Astrocyte (in vitro differentiated cells and primary cell): ENCODE measurements at places on chromosomes 11 and 22. TPM values are rescaled to one million over a fixed set of nuclear protein-coding genes. Genes with fewer than 3 reads are reported as not detected.
A peak's percentile ranks its signal among the peaks of the same experiment; 100 is the strongest.

- no peaks in the 10 kb centered on the region for H3K36me3 ChIP-seq
- H3K4me1 ChIP-seq: no peaks in the 10 kb centered on the region
- H3K27ac ChIP-seq: no peak overlapping the region
- DNase-seq: no peak
- no peaks in the 10 kb centered on the region for H3K27me3 ChIP-seq
These were observed 19.5 kb upstream of the TPH1 start for GRCh38 chr11:18065572-18065971.

GRCh38 chr11:4090258-4090657, 4.3 kb upstream of the RRM1 start:
- H3K36me3 ChIP-seq: no peaks in the 10 kb centered on the region
- H3K27ac ChIP-seq: no peak overlapping the region
- no peak for DNase-seq
- H3K4me1 ChIP-seq: peaks cover 8% of the 10 kb centered on the region
- H3K27me3 ChIP-seq: no peaks in the 10 kb centered on the region
- H3K4me3 ChIP-seq: no peak overlapping the region

Gene MMP12
- total RNA-seq: not detected in 2 replicates

Gene SCGB1A1
- total RNA-seq: not detected in 2 replicates

Gene FBXO3
- 23.5 and 25.2 TPM in 2 replicates for total RNA-seq

DNA sequence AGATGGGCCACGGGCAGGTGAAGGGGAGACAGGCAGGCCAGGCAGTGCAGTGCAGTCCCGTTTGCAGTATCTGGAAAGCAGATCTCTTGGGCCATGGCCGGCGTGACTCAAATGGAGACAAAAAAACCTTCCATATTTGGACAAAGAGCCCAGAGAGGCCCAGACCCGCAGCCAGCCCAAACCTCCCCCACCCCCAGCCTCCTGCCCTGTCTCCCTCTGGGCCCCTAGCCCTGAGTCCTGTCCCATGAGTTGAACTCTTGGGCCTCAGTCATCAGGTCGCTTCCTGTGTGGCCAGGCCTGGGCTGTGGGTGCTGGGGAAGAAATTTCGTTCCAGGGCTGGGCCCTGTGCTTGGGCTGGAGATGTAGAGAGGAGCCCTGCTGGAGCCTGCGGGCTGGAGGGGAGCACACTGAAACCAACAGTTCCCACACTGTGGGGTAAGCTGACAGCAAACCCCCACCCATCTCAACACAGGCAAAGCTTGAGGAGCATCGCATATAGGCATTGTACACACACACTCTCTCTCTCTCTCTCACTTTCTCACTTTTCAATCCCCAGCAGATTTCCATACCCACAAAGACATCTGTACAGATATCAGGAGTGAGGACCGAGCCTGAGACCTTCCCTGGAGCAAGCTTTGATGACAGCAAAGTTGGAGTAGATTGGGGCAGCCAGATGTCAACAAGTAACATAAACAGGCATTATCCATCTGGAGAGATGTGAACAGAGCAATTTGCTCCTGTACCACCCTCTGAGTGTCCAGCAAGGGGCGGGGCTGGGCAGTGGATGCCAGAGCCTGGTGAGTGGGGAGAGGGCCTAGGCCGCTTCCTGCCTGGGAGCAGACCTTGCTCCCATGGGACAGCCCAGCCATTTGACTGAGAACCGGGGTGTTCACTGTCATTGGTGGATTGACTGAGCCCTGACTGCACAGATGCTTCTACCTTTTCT, 17.2 kb downstream of the ARHGEF17 start:
- no peak for DNase-seq
- peak overlapping the region; percentile 82 for H3K27ac ChIP-seq
- peaks cover 74% of the 10 kb centered on the region for H3K4me1 ChIP-seq

DNA sequence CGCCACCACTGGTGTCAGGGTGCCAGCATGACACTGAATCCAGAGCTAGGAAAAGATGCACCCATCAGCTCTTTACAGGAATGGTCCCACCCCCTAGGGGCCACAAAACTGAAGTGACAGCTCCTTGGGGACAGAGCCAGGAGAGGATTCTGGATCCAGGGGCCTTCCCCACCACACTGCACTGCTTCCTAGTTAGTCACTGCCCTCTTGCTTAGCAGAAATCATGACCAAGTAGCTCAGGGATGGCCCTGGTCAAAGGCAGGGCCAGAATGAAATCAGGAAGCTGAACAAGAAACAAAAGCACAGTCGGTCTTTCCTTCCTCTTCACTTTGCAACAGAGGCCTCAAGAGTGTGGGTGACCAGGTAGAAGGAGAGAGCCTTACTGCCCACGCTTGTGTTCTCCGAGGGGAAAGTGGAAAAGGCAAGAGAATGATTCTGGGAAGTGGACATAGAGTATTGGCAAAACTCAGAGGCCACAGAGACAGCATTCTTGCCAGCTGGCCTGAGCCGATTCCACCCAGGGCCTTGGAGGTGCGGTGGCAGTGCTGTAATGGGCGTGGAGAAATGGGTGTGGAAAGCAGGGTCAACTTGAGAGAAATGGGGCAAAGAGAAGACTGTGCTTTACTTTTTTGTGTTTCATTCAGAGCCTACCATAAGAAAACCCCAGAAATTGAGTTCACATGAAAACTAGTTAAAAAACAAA, 39.8 kb downstream of the KCNJ1 start:
- no peak overlapping the region for H3K27ac ChIP-seq
- H3K4me3 ChIP-seq: no peak overlapping the region
- H3K4me1 ChIP-seq: peaks cover 10% of the 10 kb centered on the region
- no peaks in the 10 kb centered on the region for H3K27me3 ChIP-seq
- H3K36me3 ChIP-seq: no peaks in the 10 kb centered on the region

Gene HBE1
- total RNA-seq: not detected in 2 replicates

DNA sequence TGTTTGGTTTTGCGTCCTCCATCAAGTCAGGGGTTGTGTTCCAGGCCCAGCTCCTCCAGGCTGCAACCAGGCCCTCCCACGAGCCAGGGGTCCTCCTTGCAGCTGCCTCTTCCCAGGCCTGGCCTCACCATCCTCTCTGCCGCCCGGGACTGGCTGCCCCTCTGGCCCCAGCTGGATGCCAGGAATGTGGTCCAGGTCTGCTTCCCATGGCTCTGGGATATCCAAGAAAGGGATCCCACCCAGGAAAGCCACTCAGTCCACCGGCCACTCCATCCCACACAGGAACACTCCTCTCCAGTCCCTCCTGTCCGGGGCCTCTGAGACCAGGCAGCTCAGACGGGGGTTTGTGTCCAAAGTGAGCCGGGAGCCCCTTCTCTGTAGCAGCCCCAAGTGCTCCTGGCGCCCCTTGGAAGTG, 336.4 kb downstream of the BRD1 start:
- no peak for DNase-seq
- no peaks in the 10 kb centered on the region for H3K36me3 ChIP-seq
- no peak overlapping the region for H3K4me3 ChIP-seq
- H3K4me1 ChIP-seq: no peaks in the 10 kb centered on the region
- no peaks in the 10 kb centered on the region for H3K27me3 ChIP-seq
- no peak overlapping the region for H3K27ac ChIP-seq

Gene C11orf87
- 0.07 TPM in 1 of 2 replicates, not detected in the other for total RNA-seq

Gene C22orf31
- total RNA-seq: not detected in 2 replicates

Gene TRIM49B
- not detected in 2 replicates for total RNA-seq

- H3K4me1 ChIP-seq: no peaks in the 10 kb centered on the region
- no peak for DNase-seq
- H3K4me3 ChIP-seq: no peak overlapping the region
- H3K27me3 ChIP-seq: no peaks in the 10 kb centered on the region
- no peaks in the 10 kb centered on the region for H3K36me3 ChIP-seq
These were observed 666.7 kb upstream of the RAG2 start for GRCh38 chr11:37264783-37265182.

Gene LGALS12
- not detected in 2 replicates for total RNA-seq

GRCh38 chr22:33757041-33757801, 163.1 kb downstream of the LARGE1 start:
- H3K27me3 ChIP-seq: no peaks in the 10 kb centered on the region
- no peaks in the 10 kb centered on the region for H3K4me1 ChIP-seq
- no peak overlapping the region for H3K27ac ChIP-seq
